ENCODE measurements at places on chromosomes 5 and 9. TPM values are rescaled to one million over a fixed set of nuclear protein-coding genes. Genes with fewer than 3 reads are reported as not detected.

ANKRD34B gene
- not detected for total RNA-seq

DNA sequence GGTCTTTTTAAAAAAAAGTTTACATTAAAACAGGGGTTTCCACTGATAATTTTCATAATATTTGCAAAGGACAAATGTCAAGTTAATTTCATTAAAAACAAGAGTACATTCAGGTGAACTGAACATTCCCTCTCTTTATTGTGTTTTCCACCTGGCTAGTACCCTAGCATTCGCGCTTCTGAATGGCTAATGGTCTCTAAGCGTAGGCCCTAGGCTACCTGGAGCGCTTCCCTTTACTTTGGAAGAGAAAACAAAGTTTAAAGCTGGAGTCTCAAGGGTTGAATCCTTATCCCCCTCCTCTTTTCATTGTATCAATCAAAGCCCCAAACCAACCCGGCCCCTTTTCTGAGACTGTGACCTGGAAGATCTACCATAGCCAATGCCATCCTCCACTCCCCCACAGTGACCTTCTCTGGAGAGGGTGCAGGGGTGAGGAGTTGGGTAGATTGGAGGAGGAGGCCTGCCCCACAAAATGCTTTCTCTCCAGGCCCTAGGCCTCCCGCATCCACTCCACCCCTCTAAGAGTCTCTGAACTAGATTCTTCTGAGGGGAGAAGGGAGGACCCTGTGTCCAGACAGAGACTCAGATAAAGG is 73.3 kb upstream of the TBCA start:
- DNase-seq = no peak

DNA sequence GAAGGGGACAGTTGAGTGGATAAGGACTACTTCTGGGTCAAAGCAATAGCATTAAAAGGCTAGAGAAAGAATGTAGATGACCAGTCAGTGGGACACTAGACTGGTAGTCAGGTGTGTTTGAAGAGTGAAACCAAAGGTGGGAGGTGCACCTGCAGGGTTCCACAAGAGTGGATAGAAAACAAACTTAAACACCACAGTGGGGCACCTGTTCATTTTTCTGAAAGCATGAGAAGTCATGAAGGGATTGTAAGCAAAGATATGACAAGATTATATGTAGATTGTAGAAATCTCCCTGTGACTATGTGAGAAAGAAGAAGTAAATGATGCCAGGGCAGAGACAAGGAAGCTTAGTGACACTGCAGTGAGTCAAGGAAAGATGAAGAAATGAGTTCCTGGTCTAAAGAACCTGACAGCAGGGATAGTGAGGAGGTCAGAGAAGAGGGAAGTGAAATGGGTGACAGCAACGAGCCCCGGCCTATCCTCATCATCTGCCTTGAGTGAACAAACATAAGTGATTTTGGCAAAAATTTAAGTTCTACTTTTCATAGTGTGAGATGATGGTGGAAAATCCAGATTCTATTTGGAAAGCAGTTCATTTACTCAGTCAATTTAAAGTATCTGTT is 296.9 kb downstream of the TLE4 start:
- no peak for DNase-seq

LTC4S gene
- total RNA-seq = 3.8 TPM

GRCh38 chr9:27784847-27785713 is 211.8 kb upstream of the C9orf72 start:
- no peak for DNase-seq

GRCh38 chr9:81776834-81777233 is 87.5 kb upstream of the TLE1 start:
- DNase-seq = no peak

DNA sequence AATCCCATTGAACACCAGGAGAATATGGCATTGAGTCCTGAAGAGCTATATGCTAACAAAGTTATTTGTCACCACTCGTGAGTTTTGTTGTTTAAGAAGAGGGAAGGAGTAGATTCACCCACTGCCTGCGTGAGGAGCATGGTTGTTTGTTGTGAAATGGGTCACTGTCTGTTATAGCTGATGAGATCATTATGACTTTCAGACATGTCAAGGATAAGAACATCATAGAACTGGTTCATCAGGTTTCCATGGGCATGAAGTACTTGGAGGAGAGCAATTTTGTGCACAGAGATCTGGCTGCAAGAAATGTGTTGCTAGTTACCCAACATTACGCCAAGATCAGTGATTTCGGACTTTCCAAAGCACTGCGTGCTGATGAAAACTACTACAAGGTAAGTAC is 76.9 kb downstream of the SYK start:
- DNase-seq = no peak

GRCh38 chr5:56816546-56817081 is 1.3 kb downstream of the MAP3K1 start:
- DNase-seq = peak; percentile 47

DNA sequence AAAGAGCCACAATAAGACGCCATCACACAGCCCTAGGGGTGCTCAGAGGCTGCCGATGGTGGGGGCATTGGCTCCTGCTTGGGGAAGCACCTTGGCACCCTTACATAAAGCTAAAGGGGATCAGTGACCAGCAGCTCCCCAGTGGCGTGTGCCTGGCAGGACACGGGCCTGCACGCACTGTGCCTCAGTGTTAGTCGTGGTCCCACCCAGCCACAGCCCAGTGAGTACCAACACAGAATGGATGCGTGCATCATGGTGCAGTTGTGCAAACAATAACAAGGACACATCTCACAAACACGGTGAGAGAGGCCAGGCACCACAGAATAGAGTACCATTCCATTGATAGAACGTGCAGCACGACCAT is 103.2 kb downstream of the WNK2 start:
- DNase-seq = no peak

S100Z gene
- 0.33 TPM for total RNA-seq

CTSL gene
- total RNA-seq = 134 TPM

DNA sequence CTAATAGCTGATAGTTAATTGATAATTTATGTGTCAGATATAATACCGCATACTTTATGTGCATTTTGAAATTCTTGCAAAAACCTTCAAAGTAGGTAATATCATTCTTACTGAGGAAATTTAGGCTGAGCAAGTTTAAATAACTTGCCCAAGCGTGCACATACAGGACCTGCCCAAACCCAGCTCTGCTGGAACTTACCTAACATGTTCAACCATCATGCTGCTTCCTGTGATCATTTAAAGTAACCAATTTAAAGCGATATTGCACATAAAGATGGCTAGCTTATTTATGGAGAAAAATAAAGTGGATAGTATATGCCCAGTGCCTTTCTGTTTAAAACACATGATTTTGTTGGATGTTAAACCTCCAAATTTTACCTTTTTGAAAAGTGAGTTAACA is 4.3 kb downstream of the FAM174A start:
- no peak for DNase-seq

CTXN3 gene
- not detected for total RNA-seq

GRCh38 chr9:1938135-1938534 is 77.0 kb upstream of the SMARCA2 start:
- no peak for DNase-seq

- DNase-seq = no peak
Measured at GRCh38 chr9:84756171-84756570, 86.6 kb downstream of the NTRK2 start.

- DNase-seq = no peak
Measured at GRCh38 chr5:110753600-110753999, 14.8 kb downstream of the SLC25A46 start.

ABCA1 gene
- total RNA-seq = 57.0 TPM

GRCh38 chr9:1708219-1708618 is 306.9 kb upstream of the SMARCA2 start:
- DNase-seq = no peak

- DNase-seq = no peak
Measured at GRCh38 chr9:3884736-3885135, 358.9 kb upstream of the RFX3 start.

DNA sequence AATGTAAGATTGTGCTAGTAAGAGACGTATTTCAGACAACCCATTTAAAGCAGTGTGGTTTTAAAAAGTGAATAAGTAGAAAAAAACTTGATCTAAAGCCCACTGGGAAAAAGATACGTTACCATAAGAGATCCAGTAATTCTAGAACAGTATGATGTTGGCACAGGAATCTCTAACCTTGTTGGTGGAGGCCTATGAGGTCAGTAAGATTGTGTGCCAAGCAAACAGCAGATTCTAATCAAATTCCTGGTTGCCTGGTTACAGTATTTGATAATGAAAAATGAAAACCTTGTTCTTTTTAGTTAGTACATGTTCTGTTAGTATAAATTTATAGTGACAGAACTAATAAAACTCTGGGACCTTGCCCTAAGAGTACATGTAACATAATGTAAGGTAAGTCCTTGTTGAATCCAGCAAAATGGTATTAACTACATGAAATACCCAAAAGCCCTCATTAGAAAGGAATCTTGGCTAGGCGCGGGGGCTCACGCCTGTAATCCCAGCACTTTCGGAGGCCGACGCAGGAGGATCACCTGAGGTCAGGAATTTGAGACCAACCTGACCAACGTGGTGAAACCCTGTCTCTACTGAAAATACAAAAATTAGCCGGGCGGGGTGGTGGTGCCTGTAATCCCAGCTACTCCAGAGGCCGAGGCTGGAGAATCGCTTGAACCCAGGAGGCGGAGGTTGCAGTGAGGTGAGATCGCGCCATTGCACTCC is 33.2 kb upstream of the DMXL1 start:
- no peak for DNase-seq

CPLANE1 gene
- 55.5 TPM for total RNA-seq

DNA sequence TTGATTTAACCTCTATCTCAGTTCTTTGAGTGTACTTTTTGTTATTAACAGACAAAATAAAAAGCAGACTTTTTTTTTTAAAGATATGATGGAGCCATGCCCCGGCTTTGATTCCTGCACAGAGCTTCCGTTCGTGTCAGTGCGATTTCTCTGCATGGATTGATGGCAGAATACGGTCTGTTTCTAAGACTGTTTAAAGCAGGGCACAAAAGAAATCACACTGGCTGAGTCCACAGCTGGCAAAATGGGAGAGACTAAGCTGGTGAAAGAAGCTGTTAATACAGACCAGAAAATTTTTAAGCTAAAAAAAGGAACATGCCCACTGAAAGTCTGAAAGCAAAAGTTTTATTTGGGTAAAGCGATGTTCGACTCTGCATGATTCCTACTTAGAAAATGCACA is 501.4 kb upstream of the WWC1 start:
- no peak for DNase-seq

DNA sequence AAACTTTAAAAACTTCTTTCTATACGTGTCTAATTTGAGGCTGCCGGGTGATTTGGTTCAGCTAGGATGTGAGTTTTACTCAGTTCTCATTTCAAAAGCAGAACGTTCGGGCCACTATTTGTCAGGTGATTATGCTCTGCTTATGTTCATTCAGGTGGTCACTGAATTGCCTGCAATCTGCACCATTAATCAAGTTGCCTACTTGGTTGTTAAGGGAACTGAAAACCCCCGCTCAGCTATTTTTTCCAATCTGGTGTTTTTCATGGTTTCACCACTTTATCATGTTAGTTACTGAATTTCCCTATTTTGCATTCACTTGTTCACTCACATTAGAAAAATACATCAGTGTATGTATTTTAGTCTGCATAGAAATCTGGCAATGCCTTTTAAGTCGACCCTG is 523.0 kb downstream of the CSNK1G3 start:
- DNase-seq = no peak

- DNase-seq = no peak
Measured at GRCh38 chr5:176618783-176619182, 8.8 kb upstream of the GPRIN1 start.

DNA sequence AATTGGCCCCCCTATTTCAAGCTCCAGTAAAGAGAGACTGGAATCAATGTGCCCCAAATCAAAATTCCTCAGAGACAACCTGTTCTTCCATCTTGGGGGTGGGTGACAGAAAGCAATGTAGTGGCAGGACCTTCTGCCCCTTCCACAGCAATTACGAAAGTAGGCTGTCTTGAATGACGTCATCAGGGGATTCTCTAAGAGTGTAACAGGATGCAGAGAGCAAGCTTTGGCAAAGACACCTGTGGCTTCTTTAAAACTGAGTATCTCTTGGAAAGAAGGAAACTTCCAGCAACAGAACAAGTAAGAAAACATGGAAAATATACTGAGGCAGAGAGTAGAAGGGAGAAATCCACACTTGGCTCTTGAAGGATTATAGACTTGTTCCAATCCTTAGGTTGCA is 247.6 kb upstream of the PDE4D start:
- DNase-seq = no peak

- DNase-seq = no peak
Measured at GRCh38 chr5:78776637-78777036, 128.1 kb upstream of the LHFPL2 start.

DNA sequence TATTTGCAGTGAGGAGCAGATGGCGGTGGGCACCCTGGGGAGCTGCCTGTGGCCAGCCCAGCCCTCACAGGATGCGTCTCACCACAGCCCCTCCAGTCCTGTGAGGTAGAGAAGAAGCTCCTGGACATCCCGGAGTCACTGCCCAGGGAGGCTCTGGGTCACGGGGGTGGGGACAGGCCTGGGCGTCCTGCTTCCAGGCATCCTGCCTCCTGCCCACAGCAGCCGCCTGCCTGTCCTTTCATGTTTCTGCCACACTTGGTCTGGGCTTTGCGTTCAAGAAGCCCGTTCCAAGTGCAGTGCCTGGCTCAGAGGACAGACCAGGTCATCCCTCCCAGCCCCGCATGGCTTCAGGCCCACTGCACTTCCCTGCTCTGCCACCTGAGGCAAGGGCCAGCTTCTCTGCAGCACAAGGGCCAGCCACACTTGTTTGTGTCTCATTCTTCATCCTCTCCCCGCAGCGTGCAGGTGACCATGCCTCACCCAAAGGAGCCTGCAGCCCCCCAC is 38.2 kb downstream of the ZDHHC11B start:
- no peak for DNase-seq

GRCh38 chr9:33287087-33287490 is 3.2 kb upstream of the NFX1 start:
- DNase-seq = no peak

DNA sequence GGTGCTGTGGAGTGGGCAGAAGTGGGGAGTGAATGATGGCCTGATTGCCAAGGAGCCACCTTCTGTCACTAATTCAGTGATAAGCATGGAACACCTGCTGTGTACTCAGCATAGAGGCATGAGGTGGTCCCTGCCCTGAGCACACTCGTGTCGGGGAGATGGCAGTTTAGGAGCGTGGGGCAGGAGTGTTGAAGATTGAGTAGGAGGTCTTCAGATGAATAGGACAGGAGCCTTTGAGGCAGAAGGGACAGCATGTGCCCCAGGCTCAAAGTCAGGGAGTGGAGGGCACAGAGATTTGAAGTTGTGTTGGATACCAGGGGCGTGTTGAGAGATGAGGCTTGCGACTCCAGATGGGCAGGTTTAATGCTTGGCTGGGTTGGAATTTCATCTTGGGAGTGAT is 55.0 kb downstream of the ZNF618 start:
- no peak for DNase-seq

GRCh38 chr5:96924016-96924443 is 11.8 kb upstream of the LNPEP start:
- DNase-seq = no peak

TAF1L gene
- total RNA-seq = not detected

- DNase-seq = no peak
Measured at GRCh38 chr9:123686131-123686828, 243.6 kb downstream of the DENND1A start.

- no peak for DNase-seq
Measured at GRCh38 chr9:27437652-27438373, 86.3 kb upstream of the IFNK start.

TMC1 gene
- under 0.01 TPM for total RNA-seq

NOL8 gene
- total RNA-seq = 66.6 TPM

GRCh38 chr9:125626187-125626586 is 80.8 kb downstream of the MAPKAP1 start:
- DNase-seq = no peak

NEUROG1 gene
- not detected for total RNA-seq

LHX3 gene
- not detected for total RNA-seq

- DNase-seq = no peak
Measured at GRCh38 chr9:83508067-83508466, 30.1 kb downstream of the FRMD3 start.

PCDH12 gene
- total RNA-seq = 5.6 TPM

- no peak for DNase-seq
Measured at GRCh38 chr5:139763280-139763929, 32.2 kb upstream of the PSD2 start.

Measured in breast epithelium (tissue), 4 donors.